GM10248 (cell line): ENCODE measurements at places on chromosomes 2 and 18.

GRCh38 chr18:64398320-64398719 lies 249.4 kb upstream of the LINC00305 start:
- no peak for DNase-seq

DNA sequence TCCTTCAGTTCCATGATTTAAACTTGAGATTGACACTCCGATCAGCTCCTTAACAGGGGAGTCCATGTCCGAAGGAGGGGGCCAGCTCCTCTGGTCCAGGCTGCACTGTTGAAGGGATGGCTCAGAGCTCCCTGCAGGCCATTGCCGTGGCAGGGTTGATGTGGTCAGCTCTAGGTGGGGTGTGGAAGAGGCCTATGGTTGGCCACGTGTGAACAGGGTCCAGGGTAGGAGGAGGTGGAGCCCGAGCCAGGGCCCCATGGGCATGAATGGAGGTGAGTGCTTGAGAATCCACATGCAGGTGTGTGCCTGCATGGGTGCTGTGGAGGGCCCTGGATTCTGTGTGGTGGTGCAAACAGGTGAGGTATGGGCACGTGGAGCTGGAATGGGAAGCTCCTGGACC lies 1.1 kb downstream of the SPEG start:
- no peak for DNase-seq

DNA sequence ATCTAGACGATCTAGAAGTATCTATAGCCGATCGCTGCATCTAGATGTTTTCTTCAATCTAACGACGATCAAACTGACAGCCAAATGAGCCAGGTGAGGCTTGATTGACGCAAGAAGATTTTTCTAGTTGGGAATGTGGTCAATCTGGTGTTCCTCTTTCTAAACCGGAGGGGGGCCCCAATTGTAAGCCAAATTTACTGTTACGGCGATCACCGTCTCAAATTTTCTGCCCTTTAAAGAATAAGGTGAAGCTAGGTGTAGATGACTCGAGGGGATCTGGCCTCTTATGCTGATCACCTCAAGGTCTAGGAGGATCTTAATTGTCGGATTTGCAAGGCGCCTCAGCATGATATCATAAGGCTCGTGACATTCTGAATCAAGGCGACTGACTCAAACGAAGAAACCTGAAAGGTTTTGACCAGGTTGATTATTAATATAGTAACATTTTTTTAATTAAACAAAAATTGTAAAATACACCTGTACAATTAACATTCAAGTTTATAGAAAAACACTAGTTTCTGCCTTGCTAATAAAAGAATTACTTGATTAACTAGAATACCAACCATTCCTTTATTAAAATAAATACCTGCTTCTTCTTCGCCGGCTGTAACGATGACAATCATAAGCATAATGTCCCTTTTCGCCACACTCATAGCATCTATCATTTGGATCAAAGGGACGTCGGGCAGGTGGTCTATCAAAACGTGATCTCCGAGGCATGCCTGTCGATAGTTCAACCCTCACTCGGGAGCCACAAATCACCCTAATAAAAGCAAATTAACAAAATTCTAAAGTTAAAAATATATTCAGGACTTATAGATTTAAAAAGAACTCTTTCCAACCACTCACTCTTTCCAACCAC lies 2.0 kb downstream of the SRSF7 start:
- DNase-seq = no peak

DNA sequence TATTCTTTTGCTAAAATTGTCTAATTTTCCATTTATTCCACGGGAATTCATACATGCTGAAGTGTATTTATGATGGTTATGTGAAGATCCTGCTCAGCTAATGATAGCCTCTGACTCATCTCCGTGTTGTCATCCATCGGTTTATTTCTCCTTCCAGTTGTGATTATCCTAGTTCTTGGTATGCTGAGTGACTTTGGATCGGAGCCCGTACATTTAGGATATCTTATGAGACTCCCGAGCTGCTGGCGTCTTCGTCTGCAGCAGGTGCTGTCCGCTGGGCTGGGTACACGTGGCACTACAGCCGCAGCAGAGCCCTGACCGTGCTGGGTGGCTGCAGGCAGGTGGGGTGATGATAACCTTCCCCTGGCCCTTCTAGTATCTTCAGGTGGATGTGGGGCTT lies 40.1 kb upstream of the GALR1 start:
- DNase-seq = no peak

DNA sequence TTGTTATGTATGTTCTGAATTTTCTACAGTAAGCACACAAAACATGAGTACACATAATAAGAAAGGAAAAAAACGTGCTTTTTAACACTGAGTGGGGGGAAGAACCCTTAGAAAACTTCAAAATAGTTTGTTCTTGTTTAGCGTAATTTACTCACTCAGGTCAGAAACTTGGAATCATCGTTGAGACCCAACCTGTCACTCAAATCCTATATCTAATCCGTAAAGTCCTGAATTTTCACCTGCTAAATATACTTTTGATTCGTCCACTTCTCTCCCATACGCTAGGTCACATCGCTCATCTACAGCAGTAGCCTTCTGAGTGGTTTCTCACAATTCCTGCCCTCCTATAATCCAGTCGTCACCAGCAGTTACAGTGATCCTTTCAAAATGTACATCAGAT lies 767 bp downstream of the TPRKB start:
- DNase-seq = no peak

DNA sequence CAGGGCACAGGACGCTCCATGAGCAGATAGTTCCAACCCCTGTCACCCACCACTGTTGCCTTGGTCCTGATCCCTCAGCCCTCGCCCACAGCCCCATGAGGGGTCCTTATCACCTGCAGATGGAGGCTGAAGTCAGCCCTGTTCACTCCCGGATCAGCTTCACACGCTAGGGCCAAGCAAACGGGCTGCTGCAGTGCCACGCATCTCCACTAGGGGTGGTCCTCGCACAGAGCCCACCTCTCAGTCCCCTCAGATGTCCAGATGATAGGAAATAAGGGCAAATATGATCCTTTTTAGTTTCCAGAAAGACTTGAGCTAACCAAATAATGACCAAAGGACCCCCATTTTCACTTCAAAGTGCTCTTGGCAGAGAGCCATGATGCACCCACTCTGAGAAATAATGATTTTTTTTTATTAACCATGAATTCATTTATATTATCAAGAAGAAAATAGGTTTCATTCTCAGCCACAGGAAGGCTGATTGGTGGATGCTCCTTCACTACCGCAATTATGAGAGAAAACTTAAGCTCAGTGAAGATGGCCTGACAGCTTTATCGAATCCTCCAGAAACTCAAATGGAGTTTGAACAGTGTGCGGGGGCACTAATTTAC lies 71.9 kb upstream of the KLHL29 start:
- DNase-seq = peak; percentile 64

DNA sequence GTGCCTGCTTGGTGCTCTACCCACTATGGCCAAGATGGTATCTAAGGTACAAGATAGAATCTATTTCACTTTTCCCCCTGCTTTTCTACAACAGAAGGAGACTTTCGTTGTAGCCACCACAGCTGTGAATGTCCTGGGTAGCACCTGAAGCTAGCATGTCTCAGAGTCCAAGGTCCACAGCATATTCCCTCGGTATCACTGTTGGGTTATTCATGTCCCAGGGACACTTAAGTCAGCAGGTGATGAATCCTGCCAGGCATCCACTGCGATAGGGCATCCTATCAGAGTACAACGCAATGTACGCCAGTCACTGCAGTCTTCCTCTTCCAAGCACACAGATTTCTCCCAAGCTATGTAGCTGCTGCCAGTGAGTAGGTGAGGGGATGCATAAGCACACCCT lies 129.1 kb upstream of the LINC00305 start:
- no peak for DNase-seq

GRCh38 chr2:108591163-108591562 lies 56.9 kb downstream of the LIMS1 start:
- DNase-seq = no peak

GRCh38 chr2:71067567-71068217 lies 756 bp upstream of the NAGK start:
- peak; percentile 20 for DNase-seq

- DNase-seq = peak; percentile 72
These were observed 1.1 kb upstream of the GPR55 start for GRCh38 chr2:230925879-230926765.

DNA sequence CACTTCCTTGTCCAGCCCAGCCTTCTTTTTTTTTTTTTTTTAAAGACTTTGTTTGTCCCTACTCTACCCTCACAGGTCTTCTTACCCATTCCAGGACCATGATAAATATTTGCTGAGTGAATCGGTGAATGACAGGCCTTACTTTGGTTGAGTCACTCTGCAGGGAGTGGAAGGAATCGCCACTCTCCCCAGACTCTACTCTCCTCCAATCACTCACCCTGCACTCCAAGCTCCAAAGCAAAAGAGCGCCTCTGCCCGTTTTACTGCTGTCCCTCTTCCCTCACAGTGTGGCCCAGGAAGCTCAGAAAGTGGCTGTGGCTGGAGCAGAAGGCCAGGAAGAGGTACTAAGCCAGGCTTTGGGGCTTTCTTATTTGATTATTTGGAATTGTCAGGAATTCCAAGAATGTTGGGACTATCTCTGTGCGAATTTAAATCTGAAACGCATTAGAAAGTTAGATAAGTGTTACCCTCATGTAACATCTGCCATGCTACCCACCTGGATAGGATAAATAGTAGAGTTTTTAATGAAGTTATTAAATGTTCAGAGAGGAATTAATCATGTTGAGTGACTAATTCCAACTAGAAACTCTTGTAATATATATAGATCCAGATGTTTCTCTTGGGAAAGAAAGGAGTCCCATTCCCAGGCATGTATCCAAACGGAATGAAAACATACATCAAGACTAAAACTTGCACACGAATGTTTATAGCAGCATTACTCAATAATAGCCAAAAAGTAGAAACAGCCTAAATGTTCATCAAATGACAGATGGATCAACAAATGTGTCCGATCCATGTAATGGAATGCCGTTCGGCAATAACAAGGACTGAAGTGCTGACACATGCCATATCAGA lies 43.0 kb upstream of the CHMP1B start:
- DNase-seq = no peak

GRCh38 chr2:49972699-49973098 lies 818.4 kb upstream of the FSHR start:
- DNase-seq = no peak

- DNase-seq = no peak
These were observed 76.8 kb downstream of the MAPRE2 start for GRCh38 chr18:35117951-35118411.

DNA sequence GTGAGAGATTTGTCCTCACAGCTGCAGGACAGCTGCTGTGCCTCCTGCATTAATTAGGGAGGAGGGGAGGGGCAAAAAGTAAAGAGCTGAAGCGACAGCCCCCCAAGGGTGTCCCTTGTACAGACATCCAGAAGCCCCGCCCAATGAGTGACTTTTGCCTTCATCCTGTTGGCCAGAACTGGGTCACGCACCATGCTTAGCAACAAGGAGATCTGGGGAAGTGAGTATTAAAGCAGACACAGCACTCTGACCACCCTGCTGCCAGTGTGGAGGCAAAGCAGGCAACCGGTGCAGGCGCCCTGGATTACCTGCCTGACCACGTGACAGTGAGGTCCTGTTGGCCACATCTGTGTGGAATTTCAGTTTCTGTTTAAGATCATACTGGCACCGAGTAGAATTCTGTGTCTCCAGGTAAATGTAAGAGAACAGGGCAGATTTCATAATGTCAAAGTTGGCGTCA lies 21.5 kb upstream of the BIN1 start:
- DNase-seq = peak; percentile 59

DNA sequence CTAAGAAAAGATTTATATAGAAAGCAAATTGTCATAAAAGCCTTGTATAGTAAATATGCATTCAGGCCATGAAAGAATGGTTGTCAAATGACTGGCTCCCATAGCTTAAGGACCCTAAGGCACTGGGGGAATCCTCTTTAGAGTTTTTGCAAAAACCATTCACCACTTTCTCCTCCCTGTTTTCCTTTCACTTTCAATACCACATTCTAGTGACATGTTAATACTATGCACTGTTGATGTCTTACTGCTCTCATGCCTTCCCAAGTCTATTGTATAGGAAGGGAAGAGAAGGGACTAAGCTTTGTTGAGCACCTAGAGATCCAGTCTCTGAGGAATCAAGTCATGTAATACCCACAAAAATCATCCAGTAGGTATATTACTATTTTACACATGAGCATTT lies 383.0 kb upstream of the LRRTM1 start:
- no peak for DNase-seq

- no peak for DNase-seq
These were observed 1928.8 kb upstream of the CELF4 start for GRCh38 chr18:39494211-39494896.

GRCh38 chr2:217512259-217512658 lies 490.5 kb downstream of the TNS1 start:
- DNase-seq = no peak

DNA sequence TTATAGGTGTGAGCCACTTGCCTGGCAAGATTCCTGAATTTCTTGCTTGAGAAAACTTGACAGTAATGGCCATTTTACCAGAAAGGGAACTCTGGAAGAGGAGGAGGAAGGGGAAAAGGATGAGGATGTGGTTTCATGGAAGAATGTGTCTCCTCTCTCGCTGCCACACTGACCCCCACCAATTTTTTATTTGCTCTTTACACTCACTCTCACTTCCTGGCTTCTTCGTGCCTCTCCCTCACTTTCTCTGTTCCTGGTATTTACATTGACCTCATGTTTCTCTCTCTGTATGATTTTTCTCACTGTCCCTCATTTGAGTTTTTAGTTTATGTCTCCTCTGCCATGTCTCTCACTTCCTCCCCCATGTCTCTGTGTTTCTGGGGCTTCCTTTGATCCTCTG lies 134.5 kb upstream of the CAB39 start:
- DNase-seq = peak; percentile 51

DNA sequence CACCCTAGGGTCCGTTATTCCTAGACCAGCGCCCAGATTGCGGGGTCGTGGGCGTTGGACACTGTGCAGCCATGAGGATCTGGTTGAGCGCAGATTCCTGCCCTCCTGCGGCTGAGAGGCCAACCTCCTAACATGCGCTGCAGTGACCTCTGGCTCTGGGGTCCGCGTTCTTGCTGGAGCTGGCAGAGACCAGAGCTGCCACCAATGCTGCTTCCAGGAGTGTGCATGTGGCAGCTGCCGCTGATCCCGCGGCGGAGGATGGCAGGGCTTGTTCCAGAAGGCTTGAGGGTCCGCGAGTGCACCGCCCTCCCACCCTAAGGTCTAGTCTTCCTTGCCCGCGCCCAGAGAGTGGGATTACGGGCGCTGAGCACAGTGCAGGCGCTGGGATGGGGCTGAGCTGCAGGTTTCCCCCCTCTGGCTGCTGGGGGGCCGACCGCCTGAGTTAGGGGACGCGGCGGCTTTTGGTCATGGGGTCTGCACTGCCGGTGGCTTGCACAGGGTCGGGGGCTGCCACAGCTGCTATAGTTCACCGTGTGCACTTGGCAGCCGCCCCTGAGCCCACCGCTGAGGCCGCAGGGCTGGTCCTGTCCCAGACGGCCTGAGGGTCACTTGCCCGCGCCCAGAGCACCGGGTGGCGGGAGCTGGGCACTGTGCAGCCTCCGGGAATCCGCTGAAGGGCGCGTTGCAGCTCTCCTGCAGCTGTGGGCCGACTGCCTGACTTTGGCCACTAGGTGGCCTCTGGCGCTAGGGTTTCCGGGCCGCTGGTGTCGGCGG lies 145.9 kb downstream of the CCDC74A start:
- DNase-seq = peak; percentile 70
